HEK293T (cell line): ENCODE measurements at places on chromosomes 12 and 14.
A peak's percentile ranks its signal among the peaks of the same experiment; 100 is the strongest.

DNA sequence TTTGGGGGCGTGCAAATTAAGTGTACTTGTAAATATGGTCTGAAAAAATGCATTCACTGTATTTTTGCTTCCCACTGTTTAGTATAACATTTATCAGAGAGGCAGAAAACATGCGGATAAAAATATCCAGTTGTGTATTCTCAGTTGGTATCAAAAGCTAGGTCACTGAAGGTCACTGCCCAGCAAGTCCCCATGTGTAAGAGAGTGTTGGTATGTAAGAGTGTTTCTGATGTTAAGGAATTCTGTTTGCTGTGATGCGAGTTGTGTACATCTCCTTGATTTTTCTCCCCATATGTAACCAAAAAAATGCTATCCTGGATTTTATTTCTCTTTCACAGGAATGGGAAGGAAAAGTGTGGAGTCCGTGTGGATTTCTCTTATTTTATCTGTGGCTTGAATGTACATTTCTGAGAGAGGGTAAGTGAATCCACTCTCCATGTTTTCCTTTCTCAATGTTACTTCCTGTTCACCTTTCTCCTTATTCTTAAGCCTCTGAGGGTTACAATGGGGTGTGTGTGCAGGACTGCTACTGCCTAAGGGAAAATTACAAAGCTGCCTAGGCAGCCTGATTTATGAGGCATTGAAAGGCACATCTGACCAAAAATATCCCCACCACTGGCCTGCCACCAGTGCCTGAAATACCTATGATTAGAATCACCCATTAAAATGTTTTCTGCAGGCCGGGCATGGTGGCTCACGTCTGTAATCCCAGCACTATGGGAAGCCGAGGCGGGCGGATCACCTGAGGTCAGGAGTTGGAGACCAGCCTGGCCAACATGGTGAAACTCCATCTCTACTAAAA lies 97.9 kb upstream of the USP44 start:
- peak; percentile 26 for DNase-seq

DNA sequence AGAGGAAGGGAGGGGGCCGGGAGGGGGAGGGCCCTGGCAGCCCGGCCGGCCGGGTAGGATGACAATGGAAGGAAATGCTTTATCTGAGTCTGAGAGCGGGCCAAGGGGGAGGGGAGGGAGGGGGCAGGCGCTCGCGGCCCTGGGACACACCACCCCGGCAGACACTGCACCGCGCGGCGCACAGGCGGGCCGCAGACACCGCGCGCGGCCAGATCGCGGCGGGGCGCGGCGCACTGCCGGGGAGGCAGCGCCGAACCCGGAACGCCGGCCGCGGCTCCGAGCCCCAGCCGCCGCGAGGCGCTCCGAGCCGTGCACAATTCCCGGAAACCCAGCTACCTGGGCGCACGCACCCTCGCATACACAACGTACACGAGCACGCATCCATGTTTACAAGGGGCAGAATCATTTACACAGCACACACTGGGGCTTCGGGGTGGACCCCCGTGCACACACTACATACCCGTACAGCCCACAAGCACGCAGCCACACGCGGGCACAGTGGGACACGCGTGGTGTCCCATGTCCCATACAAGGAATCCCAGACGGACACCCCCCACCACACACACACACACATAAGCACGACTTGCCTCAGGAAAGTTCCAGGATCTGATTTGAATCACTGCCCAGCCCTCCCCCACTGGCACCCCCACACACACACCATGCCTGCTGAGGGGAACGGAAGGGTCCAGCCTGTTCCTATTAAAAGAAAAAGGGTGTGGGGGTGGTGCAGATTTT lies at the start of gene HDAC7:
Gene HDAC7 (minus strand): TSS at position 8 of the 735 bp plus-strand sequence. CDS start 118 bp downstream, outside the sequence.
- DNase-seq: peak; percentile 82

GRCh38 chr12:40253936-40254335 lies 29.1 kb downstream of the LRRK2 start:
- no peak for DNase-seq

DNA sequence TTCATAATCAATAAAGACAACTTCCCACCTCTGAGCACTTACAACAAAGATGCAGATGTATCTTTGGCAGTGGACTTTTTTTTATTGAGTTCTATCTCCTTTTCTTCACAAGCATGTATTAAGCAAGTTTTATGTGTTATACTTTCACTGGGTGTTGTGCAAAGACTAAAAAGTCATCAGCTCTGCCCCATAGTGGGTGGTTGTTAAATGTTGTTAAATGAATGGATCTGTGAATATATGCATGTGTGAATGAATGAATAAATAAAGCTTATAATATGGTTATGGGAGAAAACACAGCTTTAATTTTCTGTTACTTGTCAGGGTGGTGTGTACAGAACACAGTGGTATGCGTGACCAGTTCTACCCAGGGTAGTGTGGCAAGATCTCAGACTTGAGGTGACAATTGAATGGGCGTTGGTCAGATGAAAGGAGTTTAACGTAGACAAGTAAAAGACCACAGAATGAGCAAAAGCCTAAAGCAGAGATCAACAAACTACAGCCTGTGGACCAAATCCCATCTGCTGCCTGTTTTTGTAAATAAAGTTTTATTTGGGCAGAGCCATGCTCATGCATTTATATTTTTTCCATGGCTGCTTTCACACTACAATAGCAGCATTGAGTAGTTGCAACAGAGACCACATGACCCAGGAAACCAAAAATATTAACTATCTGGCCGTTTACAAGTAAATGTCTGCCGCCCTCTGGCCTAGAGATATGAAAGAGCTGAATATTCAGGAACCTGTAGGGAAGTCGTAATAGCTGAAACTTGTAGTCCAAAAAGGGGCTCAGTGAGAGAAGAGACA lies 207.4 kb upstream of the EEA1 start:
- no peak for DNase-seq

GRCh38 chr14:65333943-65334687 lies 78.4 kb upstream of the FUT8 start:
- no peak for DNase-seq

GRCh38 chr12:130799051-130799450 lies 40.0 kb downstream of the STX2 start:
- DNase-seq: no peak

DNA sequence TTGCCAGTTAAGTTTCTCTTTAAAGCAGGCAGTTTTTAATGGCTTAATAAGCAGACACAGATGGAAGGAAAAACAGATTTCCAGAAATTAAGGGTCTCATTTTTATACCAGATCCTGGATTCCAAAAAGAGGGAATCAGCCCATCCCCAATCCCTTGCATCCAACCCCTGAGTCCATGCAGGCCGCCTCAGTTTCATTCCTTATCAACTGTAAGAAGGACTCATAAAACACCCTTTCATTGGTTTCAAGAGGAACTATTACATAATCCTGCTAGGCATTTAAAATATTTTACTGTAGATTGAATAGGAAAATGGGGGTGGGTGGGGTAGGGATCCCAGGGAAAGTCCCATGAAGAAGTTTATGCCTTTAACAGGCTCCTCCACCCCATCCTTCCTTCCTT lies 9.4 kb downstream of the CCDC184 start:
- no peak for DNase-seq

- no peak for DNase-seq
Observed at GRCh38 chr14:104782808-104783139, 12.8 kb downstream of the AKT1 start.

DNA sequence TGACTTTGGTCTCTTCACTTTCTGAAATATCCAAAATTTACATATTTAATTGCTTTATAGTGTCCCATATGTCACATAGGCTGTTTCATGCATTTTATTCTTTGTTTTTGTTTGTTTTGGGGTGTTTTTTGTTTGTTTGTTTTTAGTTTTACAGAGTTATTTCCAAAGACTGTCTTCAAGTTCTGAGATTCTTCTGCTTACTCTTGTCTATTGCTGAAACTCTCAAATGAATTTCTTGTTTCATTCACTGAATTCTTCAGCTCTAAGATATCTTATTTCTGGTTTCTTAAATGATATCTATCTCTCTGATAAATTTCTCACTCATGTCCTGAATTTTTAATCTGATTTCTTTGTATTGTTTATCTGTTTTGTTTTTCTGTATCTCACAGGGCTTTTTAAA lies 412.0 kb upstream of the ATP2B1 start:
- DNase-seq: no peak

DNA sequence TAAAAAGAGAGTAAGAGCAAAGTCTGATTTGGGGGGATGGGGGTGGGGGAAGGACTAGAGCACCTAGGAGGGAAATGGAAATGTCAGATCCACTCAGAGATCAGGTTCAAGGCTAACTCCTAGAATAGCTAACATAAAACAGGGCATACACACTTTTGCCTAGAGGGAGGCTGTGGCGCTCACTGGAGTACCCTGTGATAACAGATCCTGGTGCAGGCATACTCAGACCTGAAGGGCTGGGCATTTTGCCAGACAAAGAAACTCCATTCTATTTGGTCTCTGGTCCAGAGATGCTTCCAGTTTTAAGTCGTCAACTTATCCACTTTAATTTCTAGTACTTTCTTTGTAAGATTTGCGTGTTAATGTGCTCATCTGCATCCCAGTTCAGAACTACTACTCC lies 5.8 kb downstream of the CTDSP2 start:
- DNase-seq: no peak

DNA sequence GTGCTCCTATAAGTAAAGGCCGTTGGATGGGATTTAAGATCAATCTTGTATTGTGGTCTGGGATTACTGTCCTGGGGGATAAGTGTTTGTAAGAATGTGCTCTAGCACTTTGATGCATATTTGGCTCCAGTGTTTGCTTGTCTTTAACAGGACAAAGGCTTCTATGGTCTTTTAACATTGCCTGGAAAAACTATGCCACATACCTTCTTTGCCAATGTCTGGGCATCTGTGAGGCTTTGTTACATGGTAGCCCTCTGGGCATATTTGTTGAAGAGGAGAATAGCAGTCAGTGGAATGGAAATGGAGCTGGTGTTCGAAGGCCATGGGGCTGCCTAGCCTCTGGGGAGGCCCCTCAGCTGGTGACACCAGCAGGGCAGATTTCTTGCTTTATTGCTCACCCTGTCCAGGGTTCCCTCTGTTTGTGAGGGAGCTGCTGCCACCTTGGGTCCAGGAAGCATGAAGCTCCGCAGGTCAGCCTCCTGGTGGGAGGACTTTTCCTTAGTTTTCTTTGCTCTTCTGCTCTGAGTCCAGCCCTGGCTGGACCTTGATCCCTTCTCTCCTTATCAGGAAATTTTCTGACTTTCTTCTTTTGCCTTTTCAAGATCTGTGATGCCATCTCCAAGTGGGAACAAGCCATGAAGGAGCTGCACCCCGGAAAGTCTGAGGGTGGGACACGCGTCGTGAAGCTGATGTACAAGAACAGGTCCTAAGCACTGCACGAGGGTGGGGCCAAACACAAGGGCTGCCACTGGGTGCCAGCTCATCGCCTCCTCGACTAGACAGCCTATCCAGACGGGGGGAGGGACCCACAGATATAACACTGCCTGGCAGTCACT lies 19.5 kb downstream of the PIGH start:
- no peak for DNase-seq

GRCh38 chr12:132507656-132508490 lies 17.9 kb downstream of the FBRSL1 start:
- DNase-seq: no peak

DNA sequence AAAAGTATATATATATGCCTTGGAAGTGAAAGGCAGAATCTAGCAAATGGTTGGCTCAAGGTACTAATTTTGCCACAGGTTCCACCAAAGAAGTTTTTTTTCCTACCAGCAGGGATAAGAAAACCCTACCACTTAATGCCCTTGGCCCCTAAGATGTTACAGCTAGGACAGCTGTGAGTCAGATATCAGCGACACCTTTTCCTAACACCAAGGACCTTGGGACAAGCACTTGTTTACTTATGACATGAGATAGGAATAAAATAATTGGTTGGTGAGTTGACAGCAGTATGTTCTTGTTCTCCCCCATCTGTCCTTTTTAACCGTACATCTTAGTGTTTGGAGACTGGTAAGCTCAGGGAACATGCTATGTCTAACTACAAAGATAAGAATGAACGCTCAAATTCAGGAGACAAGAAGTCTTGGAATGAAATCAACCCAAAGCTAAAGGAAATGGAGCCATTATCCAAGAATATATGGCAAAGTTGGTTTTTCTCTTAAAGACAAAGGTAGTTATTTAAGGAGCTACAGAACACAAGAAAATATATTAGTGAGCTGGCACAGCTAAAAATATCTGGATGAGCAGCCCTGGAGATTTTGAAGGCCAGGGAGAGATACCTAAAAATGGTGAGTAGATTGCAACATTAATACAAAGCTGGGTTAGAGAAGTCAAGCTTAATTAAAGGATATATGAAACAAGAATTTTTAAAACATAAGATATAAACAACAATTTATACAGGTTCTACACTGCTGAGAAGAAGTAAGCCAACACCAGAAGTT lies 126.8 kb downstream of the TMTC1 start:
- DNase-seq: no peak

DNA sequence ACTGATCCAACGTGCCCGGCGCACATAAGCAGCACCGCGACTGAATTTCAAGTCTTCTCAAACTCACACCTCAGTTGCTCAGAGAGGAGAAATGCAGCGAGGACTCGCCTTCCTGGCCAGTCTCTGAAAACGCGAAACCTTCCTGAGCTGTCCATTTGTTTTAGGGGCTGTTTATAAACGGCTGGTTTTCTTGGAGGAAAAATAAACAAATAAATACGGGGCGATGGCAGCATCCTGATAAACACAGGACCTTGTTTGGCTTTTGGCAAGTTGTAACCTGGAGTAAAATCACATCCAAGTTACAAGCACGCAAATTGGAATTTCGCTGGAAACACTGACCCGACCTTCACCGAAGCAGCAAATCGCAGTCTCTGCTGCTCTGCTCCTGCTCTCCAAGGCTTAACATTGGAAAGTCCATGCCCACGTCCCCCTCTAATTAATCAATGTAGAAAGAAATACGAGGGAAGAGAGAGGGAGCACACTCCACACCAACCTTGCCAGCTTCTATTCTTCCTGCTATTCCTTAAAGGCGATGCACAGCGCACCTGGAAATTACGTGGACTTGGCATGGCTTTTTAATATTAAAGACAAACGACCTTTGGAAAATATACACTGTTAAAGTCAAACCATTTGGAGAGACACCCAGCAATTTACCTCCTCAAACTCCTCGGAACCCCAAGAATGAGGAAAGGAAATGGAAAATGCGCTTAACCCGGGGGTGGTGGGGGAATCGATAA lies 248.8 kb downstream of the APAF1 start:
- DNase-seq: no peak

DNA sequence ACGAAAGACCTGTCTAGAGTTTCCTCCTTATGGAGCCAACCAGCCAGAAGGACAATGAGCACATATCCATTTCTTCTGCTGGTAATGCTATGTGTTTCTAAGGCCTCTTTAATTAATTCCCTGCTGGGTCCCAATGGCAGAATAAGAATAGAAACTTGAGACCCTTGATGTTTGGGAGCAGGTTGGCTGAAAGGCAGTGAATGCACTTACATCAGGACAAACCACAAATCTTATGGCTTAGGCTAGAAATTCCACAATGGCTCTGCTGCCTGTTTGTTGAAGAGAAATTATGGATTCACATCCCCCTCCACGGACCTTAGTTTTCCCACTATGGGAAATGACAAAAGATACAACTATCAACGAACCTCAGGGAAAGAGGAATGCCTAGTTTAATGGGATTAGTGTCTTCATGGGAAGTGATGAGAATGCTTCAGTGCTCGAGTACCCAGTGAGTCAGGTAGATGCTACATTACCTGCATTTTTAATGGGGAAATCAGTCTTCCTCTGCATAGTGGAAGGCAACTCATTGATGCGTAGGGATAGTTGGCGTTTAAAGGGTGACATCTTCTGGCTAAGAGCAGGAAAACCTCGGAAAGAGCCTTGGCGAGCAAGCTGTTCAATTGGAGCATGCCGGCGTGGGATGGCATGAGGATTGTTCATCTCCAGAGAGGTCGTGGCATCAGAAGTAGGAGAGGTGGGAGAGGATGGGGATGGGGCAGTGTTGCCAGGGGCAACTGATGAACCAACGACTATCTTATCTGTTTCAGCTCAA lies 46.5 kb downstream of the PAPLN start:
- no peak for DNase-seq

- no peak for DNase-seq
Observed at GRCh38 chr14:88825503-88825902, 1.1 kb downstream of the TTC8 start.
